CD4-positive, alpha-beta T cell treated with Interleukin-15 for 1 hour (primary cell): ENCODE measurements at places on chromosomes 12 and 14.
A peak's percentile ranks its signal among the peaks of the same experiment; 100 is the strongest.

DNA sequence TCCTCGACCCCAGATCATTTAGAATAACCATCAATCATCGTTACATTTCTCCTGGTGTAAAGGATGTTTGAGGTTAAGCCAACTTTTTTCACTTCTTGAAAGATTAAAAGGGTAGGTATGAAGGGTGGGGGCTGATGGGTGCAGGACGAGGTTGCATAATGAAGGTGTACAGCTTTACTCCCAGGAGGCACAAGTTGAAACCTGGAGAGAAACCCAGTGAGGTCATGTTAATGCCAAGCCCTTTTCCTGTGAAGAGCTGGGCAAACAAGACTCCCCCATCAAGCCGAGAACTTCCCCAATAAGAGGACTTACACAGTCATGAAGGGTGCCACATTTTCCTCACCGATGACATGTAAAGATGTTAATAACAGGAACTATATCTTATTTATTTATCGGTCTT, 84.3 kb downstream of the FZD10 start:
- DNase-seq = no peak

- no peak for DNase-seq
These were observed 30.4 kb upstream of the PPP2R5E start for GRCh38 chr14:63573581-63573980.

GRCh38 chr12:48151103-48151771, 6.1 kb downstream of the ASB8 start:
- DNase-seq = no peak

- DNase-seq = no peak
These were observed 336.7 kb downstream of the GALC start for GRCh38 chr14:87656315-87656714.

DNA sequence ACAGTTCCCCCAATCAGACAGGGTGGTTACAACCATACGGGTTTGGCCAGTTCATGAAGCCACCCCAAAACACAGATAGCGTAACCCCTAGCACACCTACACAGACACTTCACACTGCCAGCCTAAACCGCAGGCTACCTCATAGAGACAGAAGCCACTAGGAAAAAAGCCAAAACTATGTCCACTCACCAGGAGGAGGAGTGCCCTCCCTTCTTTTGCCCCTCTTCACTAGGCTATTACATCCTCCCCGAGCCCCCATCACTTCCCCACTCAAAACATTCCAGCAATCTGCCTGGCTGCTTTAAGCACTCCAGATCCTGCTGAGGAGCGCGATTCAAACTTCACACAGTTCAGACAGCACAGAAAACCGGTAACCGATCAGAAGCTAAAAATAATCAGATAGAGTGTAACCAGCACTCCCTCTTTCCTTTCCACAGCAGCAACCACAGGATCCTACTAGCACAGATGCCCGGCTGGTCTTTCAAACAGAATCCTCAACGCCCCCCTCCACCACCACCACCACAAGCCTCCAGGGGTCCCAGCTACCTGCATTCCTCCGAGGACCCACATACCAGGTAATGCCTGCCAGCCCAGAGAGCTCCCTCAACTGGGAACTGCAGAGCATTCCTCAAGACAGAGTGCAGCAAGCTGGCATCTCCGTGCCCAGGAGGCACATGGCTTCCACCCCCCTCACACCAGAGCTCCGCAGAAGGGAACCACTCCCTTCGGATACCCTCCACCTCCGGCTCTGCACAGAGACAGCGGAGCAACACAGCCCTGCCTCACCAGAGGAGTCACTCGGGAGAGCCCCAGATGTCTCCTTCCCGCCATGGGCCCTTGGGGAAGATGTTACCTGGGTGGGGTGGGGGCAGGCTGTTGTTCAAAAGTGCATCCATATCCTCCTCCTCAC, 1.5 kb downstream of the CHD4 start:
- DNase-seq = peak; percentile 56

- no peak for DNase-seq
These were observed 350.8 kb upstream of the STXBP6 start for GRCh38 chr14:25400607-25401206.

DNA sequence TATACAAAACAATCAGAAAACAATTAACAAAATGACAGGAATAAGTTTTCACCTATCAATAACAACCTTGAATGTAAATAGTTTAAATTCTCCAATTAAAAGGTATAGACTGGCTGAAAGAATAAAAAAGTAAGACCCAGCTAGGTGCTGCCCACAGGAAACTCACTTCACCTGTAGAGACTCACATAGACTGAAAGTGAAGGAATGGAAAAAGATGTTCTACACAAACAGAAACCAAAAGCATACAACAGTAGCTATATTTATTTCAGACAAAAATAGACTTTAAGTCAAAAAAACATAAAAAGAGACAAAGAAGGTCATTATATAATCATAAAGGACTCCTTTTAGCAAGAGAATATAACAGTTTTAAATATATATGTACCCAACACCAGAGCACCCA, 152.4 kb upstream of the PWP1 start:
- DNase-seq = no peak

GRCh38 chr14:55126034-55126433, 3.0 kb upstream of the LGALS3 start:
- DNase-seq = no peak

- DNase-seq = no peak
These were observed 553.6 kb upstream of the ATP2B1 start for GRCh38 chr12:90262251-90262650.

- no peak for DNase-seq
These were observed 2.8 kb downstream of the MAP4K5 start for GRCh38 chr14:50529288-50530179.

- no peak for DNase-seq
These were observed 2.0 kb downstream of the ERP27 start for GRCh38 chr12:14936224-14936861.

GRCh38 chr14:98114122-98114895, 1157.7 kb downstream of the BCL11B start:
- DNase-seq = no peak

DNA sequence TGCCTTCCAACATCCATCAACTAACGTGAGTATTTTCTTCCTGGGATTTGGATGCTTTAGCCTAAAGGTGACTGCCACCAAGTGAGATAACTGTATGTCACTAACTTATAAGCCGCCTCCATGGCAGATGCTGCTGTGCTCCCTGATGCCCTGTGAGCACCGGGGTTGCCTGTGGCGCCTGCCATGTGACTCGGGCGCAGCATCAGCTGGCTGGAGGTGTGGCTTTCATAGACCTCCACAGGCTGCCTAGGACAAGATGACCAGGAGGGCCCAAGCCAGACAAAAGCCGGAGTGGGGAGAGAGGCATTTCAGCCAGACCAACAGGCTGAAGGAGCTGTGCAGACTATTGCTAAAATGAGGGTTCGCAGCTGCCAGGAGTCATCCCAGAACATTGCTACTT, 55.7 kb downstream of the ANAPC7 start:
- no peak for DNase-seq

- no peak for DNase-seq
These were observed 317.5 kb downstream of the BCL11B start for GRCh38 chr14:98954349-98955000.

GRCh38 chr12:13587721-13588390, 391.3 kb downstream of the EMP1 start:
- no peak for DNase-seq

DNA sequence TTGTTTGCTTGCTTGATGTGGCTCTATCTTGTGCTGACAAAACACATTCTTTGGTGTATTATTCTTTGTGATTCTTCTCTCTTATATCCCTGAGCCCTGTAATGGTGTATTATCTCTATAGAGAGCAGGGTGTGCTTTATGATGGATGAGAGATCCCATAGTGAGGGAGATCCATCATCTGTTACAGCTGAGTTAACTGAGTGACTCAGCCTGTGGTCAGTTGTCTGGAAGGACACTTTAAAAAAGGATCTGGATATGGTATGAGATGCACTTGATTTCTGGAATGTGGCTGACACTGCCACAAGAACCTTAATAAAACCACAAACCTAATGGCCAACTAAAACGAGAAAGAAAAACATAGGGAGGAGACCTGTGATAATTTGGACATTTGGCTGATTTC, 461.4 kb upstream of the SYT1 start:
- no peak for DNase-seq

DNA sequence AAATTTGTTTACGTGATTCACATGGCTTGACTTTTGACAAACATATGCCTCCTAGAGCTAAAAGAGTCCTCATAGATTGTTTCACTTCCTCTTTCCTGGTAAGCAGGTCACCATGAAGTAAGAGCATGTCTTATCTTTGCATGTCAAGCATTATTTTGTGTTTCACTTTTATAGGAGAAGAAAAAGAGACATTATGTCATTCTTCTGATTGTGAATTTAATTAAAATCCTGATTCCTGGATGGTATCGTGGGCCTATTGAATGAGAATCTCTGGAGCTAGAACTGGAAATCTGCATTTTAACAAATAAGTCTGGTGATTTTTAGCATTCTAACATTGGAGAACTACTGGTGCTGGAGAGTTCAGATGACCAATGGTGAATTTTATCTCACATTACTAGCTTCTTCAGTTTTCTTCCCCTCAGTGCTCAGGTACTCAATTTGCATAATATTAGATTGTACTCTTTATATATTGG, 218.6 kb upstream of the ATP2B1 start:
- no peak for DNase-seq

DNA sequence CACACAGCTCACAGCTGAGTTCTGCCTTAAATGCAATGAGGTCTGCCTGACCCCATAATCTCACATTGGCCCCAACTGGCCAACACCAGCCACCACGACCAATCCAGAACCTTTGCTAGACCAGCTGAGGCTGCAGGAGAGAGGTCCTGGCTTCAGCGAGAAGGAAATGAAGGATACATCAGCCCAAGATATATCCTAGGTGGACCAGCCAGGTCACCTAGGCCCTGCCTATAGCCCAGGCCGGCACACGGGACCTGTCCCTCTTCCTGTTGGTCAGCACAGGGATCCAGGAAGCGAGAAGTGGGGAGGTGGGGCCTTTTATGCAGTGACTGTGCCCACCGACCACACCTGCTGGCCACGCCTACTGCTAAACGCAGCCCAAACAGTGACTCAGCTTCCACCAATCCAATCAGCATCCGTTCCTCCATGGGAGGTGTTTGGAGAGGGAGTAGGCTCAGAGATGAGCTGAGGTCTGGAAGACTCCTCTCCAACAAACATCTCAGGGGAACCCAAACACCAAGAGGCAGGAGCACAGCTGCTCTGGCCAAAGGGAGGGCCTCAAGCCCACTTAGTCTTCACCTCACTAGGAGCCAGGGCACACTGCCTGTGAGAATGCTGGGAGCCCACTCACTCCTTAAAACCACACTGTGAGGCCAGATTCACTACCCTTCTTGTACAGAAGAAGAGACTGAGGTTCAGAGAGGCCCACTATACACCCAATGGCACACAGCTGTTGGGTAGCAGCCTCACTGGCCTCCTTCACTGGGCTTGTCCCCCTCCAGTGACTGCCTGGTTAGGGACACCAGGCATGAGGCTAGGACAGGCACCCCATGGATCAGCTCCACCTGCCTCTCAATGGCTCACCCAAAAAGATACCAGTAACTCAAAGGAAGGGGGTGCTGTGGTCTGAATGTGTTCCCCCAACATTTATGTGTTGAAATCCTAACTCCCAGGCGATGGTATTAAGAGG, 51.3 kb upstream of the PPP2R5C start:
- DNase-seq = no peak

DNA sequence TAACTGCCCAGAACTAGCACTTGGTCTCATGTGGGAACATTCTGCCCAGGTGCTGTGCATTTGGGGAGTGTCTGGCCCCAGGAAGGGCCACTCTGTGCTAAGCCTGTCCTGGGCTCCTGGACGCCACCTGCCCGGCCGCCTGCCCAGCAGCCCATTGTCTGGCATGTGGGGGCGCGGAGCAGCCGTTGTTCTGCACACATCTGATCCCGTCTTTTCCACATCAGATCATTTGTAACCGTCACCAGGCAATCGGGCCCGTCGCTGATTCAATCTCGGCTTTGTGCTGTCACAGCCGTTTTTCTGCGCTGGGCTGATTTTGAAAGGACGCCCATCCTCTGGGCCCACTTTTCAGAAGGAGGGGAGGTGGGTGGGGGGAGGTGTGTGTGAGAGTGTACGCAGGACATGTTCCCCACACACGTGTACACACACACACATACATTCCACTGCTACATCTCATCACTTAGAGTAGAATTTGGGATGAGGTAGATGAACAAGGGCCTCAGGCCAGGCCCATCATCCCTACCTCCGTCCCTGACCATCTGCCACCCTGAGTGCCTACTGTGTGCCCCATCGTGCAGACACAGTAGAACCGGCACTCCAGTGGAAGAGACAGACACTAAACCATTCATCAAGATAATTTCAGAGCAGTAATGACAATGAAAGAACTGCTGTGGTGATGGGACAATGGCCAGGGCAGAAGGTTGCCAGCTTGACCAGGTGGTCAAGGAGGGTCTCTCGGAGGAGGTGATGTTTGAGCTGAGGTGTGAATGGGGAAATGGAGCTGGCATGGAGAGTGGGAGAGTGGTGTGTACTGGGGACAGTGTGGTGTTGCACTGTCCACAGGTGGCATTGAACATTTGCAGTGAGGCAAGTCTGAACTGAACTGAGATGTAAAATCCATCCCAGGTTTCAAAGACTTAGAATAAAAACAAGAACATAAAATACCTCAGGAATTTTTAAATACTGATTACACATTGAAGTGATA, 19.0 kb downstream of the FAM222A start:
- peak; percentile 14 for DNase-seq

GRCh38 chr14:75450381-75451276, 22.8 kb downstream of the JDP2 start:
- no peak for DNase-seq

- peak; percentile 38 for DNase-seq
These were observed 65.0 kb downstream of the PITPNM2 start for GRCh38 chr12:123085730-123086487.

GRCh38 chr14:21244544-21244943, 24.7 kb downstream of the HNRNPC start:
- DNase-seq = no peak

- DNase-seq = no peak
These were observed 7.0 kb upstream of the AMN start for GRCh38 chr14:102915292-102916110.

- DNase-seq = no peak
These were observed 32.0 kb downstream of the PTPN11 start for GRCh38 chr12:112450725-112451124.

DNA sequence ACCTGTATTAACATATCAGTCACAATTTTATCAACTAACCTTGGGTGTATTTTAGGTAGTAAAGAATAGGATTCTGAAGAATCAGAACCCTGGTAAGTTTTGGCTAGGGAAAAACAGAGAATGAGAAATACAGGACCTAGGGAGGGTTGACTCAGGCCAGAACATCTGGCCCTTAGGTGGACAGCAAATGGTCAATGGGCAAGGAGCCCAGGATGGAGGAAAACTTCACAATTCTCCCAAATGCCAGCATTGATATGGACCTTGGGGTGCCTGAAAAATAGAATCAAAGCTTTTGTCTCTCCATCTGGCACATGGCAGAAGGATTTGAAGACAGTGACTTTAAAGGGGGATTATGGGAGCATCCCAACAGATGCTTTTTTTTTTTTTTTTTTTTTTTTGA, 32.7 kb upstream of the PRPF39 start:
- no peak for DNase-seq

- DNase-seq = no peak
These were observed 107.1 kb downstream of the TTC8 start for GRCh38 chr14:88931321-88932110.

- no peak for DNase-seq
These were observed 1.9 kb downstream of the KNTC1 start for GRCh38 chr12:122528992-122529391.

- no peak for DNase-seq
These were observed 7.6 kb upstream of the AEBP2 start for GRCh38 chr12:19431407-19432308.

GRCh38 chr14:96718407-96718806, 78.8 kb upstream of the VRK1 start:
- no peak for DNase-seq

GRCh38 chr12:62301799-62302133, 41.6 kb downstream of the USP15 start:
- no peak for DNase-seq

- no peak for DNase-seq
These were observed 90.8 kb downstream of the NTF3 start for GRCh38 chr12:5522432-5523335.
